ENCODE measurements at places on chromosomes 3 and 15.

GRCh38 chr3:151156618-151157216 lies 46.3 kb downstream of the GPR171 start:
- peak; percentile 18 for DNase-seq

- no peak for DNase-seq
Measured at GRCh38 chr3:184603151-184604030, 41.8 kb downstream of the EPHB3 start.

GRCh38 chr3:98180319-98180890 lies 13.9 kb downstream of the OR5H15 start:
- no peak for DNase-seq

DNA sequence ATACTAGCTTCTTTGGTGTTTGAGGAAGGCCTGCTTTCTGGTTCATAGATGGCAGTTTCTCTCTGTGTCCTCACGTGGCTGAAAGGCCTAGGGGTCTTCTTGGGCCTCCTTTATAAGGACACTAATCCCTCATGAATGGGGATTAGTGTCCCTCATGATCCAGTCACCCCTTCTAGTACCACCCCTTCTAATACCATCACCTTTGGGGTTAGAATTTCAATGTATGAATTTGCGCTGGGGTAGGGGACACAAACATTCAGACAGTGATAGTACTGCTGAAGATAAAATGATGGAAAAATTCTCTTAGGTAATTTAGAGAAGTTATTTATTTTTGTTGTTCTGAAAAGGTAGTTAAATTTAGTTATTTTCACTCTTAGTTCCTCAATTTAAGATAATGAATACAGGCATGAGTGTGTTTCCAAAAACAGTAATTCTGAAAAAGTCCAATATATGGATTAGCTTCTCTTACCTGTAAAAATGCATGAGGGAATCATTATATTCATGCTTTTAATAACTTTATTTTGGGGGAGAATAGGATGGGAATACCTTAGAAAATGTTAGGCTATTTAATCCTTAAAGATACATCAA lies 103.6 kb downstream of the FNDC3B start:
- no peak for DNase-seq

DNA sequence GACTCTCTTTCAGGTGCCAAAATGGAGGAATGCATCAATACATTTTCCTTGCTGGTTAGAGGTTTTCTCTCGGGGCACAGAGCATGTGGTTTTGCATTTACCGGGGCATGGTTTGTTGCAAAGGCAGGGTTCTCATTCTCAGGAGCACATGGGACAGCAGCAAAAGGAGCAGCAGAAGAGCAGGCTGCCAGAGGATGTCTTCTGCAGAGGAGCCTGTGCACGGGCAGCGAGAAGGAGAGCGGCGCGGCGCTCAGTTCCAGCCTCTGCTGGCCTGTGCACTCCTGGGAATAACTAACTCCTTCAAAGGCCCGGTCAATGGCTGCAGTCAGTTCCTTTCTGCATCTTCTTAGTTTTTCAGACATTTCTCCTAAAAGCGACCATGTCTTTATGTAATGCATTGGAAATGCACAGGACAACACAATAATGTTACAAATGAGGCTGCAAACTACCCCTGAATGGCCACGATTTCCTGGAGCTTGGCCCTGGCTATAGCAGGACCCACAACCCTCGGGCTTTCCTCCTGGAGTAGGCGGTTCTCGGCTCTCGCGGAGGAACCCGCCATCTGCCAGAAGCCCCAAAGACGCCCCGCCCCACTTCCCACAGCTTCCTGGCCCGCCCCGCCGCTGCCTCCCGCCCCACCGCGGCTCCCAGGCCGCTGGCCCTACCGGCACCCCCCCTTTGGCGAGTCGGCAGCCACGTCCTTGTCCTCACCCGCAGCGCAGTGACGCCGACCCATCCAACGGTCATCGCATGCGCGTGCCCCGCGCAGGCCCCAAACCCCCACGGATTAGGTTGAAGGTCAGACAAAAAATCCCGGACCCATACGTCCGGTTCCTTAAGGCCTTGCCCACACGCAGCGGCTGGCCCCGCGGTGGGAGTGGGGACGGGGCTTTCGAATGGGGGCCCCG lies at the start of gene C3orf62:
C3orf62 (minus strand) TSS at position 758 of the 908 bp plus-strand sequence; CDS start at position 398, 360 bp downstream.
- peak; percentile 51 for DNase-seq

DNA sequence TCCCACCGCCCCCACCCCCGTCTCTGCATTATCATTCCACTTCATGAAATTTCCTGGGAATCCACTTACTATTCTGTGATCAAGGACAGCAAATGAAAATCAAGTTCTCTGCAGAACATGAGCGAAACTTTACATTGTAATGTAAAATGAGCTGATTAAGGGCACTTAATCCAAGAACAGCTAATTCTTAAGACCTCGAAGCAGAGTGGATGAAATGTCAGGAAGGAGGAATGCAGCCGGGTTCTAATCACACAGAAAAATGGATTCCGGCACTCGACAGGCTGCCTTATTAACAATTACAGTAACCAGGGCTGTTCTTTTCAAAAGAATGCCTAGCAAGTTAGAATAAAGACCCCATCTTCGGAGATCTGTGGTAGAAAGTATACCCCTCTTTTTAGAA lies 57.5 kb downstream of the RFTN1 start:
- no peak for DNase-seq

DNA sequence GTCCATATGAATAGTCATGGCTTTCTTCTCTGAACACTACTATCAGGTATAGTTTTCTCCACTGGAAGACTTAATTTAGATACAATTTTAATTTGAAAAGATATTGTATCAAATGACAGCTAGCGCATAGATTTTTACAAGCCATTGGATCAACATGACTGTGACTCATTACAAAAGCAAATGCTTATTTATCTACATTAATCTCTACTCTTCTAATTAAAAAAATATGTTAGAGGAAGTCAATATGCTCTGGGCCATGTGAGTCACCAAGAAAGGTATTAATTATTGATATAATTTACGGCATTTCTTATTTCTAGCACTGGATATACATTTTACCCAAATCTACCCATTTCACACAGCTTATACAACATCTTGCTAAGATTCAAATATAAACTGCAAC lies 800.3 kb upstream of the GBE1 start:
- DNase-seq: no peak

- DNase-seq: peak; percentile 27
Measured at GRCh38 chr3:71509066-71509465, 74.5 kb downstream of the FOXP1 start.

DNA sequence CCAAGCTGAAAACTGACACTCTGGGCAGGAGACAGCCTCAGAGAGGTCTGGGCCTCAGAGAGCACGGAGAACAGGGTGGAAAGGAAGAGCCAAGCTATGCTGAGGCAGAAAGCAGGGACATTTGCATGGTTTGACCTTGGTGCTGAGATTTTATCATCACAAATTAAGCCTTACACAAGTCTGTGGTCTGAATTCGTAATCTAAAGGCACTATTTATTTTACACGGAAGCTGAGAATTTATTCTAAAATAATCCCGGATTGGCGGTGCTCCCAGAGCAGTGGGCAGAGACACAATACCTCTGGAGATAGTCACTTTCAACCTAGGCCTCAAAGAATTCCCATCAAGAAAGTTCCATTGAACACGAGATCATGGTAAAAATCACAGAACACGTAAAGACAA lies 47.5 kb downstream of the CFAP92 start:
- no peak for DNase-seq

DNA sequence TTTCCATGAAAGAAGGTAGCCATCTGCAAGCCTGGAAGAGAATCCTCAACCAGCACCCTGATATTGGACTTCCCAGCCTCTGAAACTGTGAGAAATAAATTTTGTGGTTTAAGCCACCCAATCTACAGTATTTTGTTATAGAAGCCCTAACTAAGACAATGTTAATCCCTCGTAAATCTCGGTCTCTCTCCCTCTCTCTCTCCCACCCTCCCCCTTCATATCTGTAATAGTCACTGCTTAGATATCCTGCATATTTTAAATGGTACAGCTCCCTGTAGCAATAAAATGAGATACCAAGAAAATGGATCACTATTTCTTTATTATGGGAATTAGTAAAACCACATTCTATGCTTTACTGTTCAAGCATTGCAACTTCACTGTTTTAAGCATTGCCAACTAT lies 21.0 kb upstream of the FAM174B start:
- no peak for DNase-seq

GRCh38 chr3:143855183-143855582 lies 6.9 kb upstream of the SLC9A9 start:
- no peak for DNase-seq

DNA sequence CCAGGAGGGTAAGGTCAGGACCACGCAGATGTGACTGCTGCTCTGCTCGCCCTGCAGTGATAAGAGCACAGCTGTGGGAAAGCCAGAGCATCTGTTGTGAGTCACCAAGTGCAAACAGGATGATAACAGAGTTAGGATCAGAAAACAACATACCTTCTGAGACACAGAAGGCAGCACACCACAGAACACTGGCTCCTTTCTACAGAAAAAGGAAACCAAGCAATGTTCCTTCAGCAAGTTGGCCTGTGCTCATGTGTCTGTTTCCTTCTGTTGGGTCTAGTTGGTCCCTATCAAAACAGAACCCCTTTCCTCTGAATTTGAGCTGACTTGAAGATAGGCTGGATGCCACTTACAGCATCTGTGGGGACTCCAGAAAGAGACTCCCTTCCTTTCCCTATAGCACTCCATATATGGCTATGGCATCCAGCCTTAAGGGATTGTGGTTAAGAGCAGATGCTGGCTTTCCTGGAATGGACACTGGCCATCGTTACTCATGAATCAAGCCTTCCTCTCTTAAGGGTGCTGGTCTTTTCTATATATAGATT lies 440.7 kb upstream of the THBS1 start:
- DNase-seq: peak; percentile 98

GRCh38 chr3:46405301-46406019 lies 1.4 kb downstream of the CCR5AS start:
- no peak for DNase-seq

GRCh38 chr3:169162107-169162506 lies 501.4 kb downstream of the MECOM start:
- no peak for DNase-seq
